ENCODE measurements at places on chromosomes 5 and 9. TPM values are rescaled to one million over a fixed set of nuclear protein-coding genes. Genes with fewer than 3 reads are reported as not detected.

SIMC1 gene
- 11.4 TPM for total RNA-seq

GRCh38 chr5:55603922-55604321 lies 69.2 kb upstream of the PLPP1 start:
- no peak overlapping the region for H3K4me3 ChIP-seq
- H3K4me1 ChIP-seq, result no peaks in the 10 kb centered on the region
- DNase-seq, result no peak
- H3K27me3 ChIP-seq, result no peaks in the 10 kb centered on the region

DNA sequence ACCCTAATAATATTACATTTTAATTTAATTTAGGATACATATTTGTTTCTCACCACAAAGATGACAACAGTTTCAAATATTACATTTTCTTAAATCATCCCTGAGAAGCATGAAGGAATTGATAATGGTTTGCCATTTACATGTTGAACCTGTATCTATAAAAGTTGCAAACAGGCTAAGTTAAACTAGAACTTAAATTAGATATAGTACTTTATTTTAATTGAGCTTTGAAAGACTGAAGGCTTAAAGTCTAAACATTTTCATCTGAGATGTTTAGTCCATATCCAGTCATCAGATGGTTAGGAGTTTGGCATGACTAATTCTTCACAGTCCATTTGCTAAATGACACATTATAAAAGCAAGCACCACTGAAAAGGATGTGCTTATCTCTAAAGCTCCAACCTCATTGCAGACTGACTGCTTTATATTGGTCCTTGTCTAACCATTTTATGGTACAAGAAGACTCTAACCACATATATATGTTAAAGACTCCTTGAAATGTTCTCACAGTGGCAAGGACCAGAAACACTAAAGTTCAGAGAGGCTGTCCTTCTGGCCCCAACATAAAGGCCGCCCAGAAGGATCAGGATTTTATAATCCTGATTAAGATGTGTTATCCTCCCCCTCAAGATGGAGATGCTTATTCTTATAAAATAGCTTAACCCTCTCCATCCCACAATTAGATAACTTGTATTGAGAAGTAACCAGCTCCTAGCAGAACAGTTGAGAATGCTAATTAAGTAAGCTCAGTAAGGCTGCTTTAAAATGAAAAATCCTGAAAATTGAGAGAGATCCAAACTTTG lies 25.8 kb downstream of the WNT8A start:
- no peaks in the 10 kb centered on the region for H3K27me3 ChIP-seq
- no peaks in the 10 kb centered on the region for H3K4me1 ChIP-seq
- H3K4me3 ChIP-seq, result no peak overlapping the region
- no peak overlapping the region for H3K27ac ChIP-seq
- DNase-seq, result no peak
- no peaks in the 10 kb centered on the region for H3K36me3 ChIP-seq

ALDOB gene
- not detected for total RNA-seq

IFNE gene
- total RNA-seq, result 0.91 TPM

- H3K27me3 ChIP-seq, result no peaks in the 10 kb centered on the region
- no peaks in the 10 kb centered on the region for H3K36me3 ChIP-seq
- H3K4me3 ChIP-seq, result no peak overlapping the region
- no peak overlapping the region for H3K27ac ChIP-seq
- no peak for DNase-seq
Observed at GRCh38 chr5:144333336-144333920, 162.8 kb downstream of the KCTD16 start.

TAF11L5 gene
- not detected for total RNA-seq

- DNase-seq, result no peak
- no peaks in the 10 kb centered on the region for H3K27me3 ChIP-seq
- H3K27ac ChIP-seq, result no peak overlapping the region
- H3K4me3 ChIP-seq, result no peak overlapping the region
- peaks cover 8% of the 10 kb centered on the region for H3K4me1 ChIP-seq
- no peaks in the 10 kb centered on the region for H3K36me3 ChIP-seq
Observed at GRCh38 chr5:142278627-142279026, 46.2 kb downstream of the SPRY4 start.

DNA sequence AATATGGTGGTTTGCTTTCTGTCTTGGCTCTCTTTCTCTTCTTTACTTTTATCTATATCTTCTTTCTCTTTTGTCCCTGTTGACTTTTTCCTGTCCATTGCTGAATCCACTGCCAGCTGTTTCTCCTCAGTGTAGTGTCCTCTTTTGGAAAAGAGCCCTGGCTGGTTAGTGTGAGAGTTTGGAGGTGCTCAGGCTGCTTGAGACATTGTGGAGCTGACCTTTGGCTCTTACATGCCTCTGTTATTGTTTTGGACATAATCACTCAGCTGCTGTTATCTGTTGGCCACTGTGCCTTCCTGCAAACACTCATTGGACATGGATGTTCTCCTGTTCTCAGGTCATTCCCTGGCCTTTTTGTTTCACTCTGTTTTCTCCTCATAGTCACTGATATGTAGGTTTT lies 295.4 kb upstream of the RIOK2 start:
- DNase-seq, result no peak
- no peaks in the 10 kb centered on the region for H3K4me1 ChIP-seq
- H3K27me3 ChIP-seq, result no peaks in the 10 kb centered on the region
- no peak overlapping the region for H3K27ac ChIP-seq

GRCh38 chr9:113805486-113806132 lies 70.5 kb upstream of the ZNF618 start:
- no peak overlapping the region for H3K4me3 ChIP-seq
- no peak for DNase-seq
- no peaks in the 10 kb centered on the region for H3K27me3 ChIP-seq
- no peak overlapping the region for H3K27ac ChIP-seq

- peaks cover 9% of the 10 kb centered on the region for H3K4me1 ChIP-seq
- DNase-seq, result no peak
- no peaks in the 10 kb centered on the region for H3K27me3 ChIP-seq
- H3K4me3 ChIP-seq, result no peak overlapping the region
Observed at GRCh38 chr5:74546796-74547195, 93.7 kb downstream of the ENC1 start.

DCP2 gene
- 15.1 TPM for total RNA-seq

C5orf47 gene
- total RNA-seq, result not detected

DNA sequence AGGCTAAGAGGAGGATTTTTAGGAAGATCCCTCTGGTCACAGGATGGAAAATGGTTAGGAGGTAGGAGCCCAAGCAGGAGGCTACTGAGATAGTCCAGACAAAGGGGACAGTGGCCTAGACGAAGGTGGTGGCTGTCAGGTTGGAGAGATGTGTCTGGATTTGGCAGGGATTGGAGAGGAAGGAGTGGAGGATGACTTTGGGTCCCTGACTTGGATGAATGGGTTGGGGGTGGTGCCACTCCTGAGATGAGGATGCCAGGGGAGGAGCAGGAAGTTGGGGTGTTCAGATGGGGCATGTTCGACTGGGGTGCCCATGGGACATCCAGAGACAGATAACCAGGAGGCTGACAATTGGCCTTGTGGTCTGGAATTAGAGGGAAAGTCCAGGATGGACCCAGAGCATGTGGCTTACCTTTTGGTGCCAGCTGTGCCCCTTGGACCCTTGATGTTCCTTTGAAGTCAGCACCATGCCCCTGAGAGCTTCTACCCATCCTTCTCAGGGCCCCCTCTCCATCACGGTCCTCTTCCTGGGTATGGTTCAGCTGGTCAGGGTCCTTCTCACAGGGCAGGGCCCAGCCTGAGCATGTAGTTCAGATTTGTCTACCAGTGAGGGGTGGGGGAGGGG lies 15.1 kb upstream of the IGFBPL1 start:
- H3K36me3 ChIP-seq, result no peaks in the 10 kb centered on the region
- no peaks in the 10 kb centered on the region for H3K4me1 ChIP-seq
- no peak overlapping the region for H3K27ac ChIP-seq

- no peak for DNase-seq
- H3K4me3 ChIP-seq, result peak overlapping the region; percentile 13
- no peaks in the 10 kb centered on the region for H3K36me3 ChIP-seq
- no peak overlapping the region for H3K27ac ChIP-seq
- peaks cover 42% of the 10 kb centered on the region for H3K4me1 ChIP-seq
Observed at GRCh38 chr5:171314728-171315385, 5.8 kb downstream of the TLX3 start.

DNA sequence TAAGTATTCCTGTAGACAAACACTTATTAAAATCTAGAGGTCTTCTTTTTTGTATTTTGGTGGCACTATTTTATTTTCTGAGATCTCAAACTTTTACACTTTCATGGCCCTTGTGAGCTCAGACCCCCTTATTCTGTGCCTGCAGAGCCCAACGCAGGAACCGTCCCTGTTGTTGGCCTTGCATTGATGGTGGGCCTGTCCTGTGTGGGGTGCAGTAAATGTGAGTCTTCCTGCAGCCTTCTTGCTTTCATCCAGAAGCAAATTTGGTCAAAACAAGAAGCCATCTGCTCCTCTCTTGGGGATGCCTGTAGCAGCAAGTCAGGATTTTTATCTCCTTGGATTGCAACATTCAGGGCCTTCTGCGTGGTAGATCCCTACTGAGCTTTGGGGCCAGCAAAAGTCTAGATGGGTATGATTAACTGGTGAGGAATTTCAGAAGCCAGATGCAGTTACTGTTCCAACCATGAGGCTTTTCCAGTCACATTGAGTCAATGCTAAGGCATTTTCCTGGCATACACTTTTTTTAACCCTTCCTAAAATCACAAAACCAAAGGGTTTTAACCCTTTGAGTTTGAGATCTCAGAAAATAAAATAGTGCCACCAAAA lies 31.7 kb downstream of the BASP1 start:
- H3K27me3 ChIP-seq, result no peaks in the 10 kb centered on the region
- H3K36me3 ChIP-seq, result no peaks in the 10 kb centered on the region
- H3K27ac ChIP-seq, result no peak overlapping the region
- no peaks in the 10 kb centered on the region for H3K4me1 ChIP-seq
- DNase-seq, result no peak

DNA sequence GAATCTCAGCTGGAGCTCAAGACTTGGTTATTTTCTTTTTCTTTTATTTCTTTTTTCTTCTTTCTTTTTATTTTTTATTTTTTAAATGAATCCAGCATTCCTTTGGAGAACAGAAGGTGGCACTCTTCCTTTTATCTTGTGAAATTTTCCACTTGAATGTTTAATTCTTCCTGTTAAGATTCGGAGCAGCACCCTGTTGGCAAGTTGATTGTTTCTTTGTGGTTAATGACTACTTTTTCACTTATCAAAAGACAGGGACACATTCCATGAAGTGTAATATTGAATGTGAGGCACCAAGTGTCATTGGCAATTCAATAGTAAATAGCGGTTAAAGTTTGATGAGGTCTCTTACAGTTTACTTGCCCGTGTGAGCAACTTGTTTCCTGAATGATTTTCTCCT lies 240.5 kb upstream of the CHD1 start:
- no peaks in the 10 kb centered on the region for H3K36me3 ChIP-seq
- H3K4me3 ChIP-seq, result no peak overlapping the region
- DNase-seq, result no peak
- H3K27ac ChIP-seq, result no peak overlapping the region
- no peaks in the 10 kb centered on the region for H3K4me1 ChIP-seq

GRCh38 chr9:111613436-111614040 lies 14.1 kb upstream of the PTGR1 start:
- H3K36me3 ChIP-seq, result no peaks in the 10 kb centered on the region
- no peak overlapping the region for H3K27ac ChIP-seq
- H3K4me3 ChIP-seq, result no peak overlapping the region
- peaks cover 9% of the 10 kb centered on the region for H3K27me3 ChIP-seq

- no peaks in the 10 kb centered on the region for H3K4me1 ChIP-seq
- DNase-seq, result no peak
- no peak overlapping the region for H3K4me3 ChIP-seq
- H3K36me3 ChIP-seq, result peaks cover 53% of the 10 kb centered on the region
- no peak overlapping the region for H3K27ac ChIP-seq
Observed at GRCh38 chr5:168472329-168472728, 13.9 kb upstream of the RARS1 start.

- no peak overlapping the region for H3K27ac ChIP-seq
- no peak for DNase-seq
- H3K36me3 ChIP-seq, result no peaks in the 10 kb centered on the region
Observed at GRCh38 chr5:180077594-180078284, 6.2 kb upstream of the RNF130 start.

DNA sequence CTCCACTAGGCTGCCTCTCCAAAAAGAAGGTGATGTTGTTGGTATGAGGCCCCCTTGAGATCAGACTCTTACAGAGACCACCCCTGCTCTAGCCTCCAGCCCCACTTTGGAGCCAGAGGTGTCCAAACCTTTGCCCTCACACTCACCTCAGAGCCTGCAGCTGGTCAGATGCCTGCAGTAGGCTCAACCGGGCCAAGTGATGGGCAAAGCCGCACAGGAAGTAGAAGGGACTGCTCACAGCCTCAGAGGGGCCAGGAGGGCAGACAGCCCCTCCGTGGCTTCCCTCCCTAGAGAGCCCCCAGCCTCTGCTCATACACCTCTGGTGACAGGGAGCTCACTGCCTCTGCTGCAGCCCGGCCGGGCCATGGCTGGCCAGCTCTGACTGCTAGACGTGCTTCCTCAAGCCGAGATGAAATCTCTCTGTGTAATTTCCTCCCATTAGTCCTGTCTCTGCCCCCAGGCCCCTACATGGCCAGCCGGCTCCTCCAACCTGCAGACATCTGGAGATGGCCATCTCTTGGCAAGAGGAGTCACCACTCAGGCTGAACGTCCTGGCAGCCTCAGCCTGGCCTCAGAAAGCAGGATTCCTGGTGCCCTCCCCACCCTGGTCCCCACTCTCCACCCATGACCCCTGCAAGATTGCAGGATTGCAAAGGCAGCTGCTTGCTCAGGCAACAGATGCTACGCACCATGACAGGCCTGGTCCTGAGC lies 7.3 kb upstream of the TCF7 start:
- no peak overlapping the region for H3K27ac ChIP-seq
- no peak for DNase-seq
- peaks cover 25% of the 10 kb centered on the region for H3K4me1 ChIP-seq
- no peaks in the 10 kb centered on the region for H3K27me3 ChIP-seq

DNA sequence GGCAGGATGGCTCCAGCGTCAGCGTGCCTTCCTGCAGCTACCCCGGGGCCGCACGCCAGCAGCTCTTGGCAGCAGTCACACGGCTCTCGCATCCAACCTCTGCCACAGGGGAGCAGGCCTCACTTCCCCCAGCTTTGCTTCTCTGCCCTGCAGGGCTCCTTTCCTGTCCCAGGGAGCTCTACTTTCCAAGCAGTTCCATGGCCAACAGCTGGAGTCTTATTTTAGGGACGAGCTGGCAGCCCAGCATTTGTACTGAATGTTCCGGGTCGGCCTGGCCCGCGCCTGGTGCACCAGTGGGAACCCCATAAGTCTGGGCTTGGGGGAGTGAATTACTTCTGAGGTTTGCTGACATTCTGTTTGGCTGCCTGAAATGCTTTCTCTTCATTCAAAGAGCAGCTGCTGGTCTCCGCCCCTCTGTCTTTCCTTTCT lies 34.6 kb downstream of the GADD45G start:
- peak overlapping the region; percentile 13 for H3K4me3 ChIP-seq
- no peaks in the 10 kb centered on the region for H3K36me3 ChIP-seq
- H3K4me1 ChIP-seq, result peaks cover 43% of the 10 kb centered on the region

DNA sequence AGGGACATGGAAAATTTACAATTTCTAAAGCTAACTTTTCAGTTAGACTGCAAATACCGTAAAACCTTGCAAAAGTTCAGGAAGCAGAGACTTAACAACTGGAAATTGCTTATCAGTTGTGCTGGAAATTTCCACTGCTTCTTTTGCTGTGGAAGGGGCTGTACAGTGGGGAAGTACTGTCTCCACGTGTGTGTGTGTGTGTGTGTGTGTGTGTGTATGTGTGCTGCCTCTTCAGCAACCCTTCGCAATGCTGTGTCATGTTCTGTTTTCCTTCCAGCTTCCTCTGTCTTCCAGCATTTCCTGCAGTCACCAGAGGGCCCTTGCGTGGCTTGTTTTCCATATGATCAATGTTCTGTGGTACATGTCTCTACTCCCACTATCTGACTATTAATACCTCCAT lies 87.5 kb upstream of the RANBP3L start:
- no peak overlapping the region for H3K27ac ChIP-seq
- no peak for DNase-seq
- peaks cover 10% of the 10 kb centered on the region for H3K4me1 ChIP-seq
- no peaks in the 10 kb centered on the region for H3K36me3 ChIP-seq
- no peaks in the 10 kb centered on the region for H3K27me3 ChIP-seq

NTNG2 gene
- total RNA-seq, result 0.35 TPM

ANKH gene
- 18.7 TPM for total RNA-seq

Measured in esophagus squamous epithelium (tissue), 5 donors.